NCI-H187 treated with DMSO at 0.1 percent for 48 hours (cell line): ENCODE measurements at places on chromosomes 7 and 10.

- DNase-seq = no peak
Measured at GRCh38 chr7:130356876-130357611, 12.4 kb downstream of the CPA5 start.

GRCh38 chr10:68202960-68203353 lies 29.0 kb downstream of the ATOH7 start:
- no peak for DNase-seq

GRCh38 chr7:125506331-125506730 lies 576.7 kb upstream of the POT1 start:
- DNase-seq = no peak

GRCh38 chr10:49139846-49140195 lies 6.0 kb upstream of the FAM170B start:
- DNase-seq = no peak
